ENCODE measurements at places on chromosomes 7 and 10.

DNA sequence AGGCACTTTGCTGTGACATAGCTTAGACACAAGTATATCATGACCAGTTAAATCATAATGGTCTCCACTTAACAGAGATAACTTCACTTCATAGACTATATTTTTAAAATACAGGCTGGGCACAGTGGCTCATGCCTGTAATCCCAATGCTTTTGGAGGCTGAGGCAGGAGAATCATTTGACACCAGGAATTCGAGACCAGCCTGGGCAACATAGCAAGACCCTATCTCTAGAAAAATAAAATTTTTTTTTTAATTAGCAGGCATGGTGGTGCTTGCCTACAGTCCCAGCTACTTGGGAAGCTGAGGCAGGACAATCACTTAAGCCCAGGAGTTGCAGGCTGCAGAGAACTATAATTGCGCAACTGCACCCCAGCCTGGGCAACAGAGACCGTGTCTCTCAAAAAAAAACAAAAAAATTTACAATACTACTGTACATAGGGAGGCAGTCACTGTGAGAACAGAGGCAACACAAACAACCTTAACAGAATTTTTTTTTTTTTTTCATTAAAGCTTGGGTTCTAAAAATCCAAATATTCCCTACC, 105.1 kb downstream of the USP6NL start:
- no peak for DNase-seq

DNA sequence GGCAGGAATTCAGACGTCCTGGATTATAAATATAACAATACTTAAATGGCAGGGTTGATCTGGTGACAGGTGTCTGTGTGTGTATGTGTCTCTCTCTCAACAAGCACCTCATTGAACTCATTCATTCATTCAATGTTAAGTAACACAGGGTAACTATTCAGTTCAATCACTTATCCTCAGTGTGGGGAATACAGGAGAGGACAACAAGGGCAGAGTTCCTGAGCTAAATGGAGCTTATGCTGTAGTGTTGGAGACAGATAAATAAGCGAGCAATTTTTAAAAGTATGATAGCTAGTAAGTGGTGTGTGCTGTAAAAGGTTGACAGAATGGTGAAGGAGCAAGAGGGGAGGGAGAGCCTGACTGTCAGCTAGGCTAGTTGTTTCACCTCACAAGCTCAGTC, 178.4 kb downstream of the DGKI start:
- no peak for DNase-seq

- no peak for DNase-seq
These were observed 20.4 kb downstream of the INTS1 start for GRCh38 chr7:1483536-1484505.

- DNase-seq = no peak
These were observed 191.8 kb downstream of the CACNB2 start for GRCh38 chr10:18332048-18332447.

DNA sequence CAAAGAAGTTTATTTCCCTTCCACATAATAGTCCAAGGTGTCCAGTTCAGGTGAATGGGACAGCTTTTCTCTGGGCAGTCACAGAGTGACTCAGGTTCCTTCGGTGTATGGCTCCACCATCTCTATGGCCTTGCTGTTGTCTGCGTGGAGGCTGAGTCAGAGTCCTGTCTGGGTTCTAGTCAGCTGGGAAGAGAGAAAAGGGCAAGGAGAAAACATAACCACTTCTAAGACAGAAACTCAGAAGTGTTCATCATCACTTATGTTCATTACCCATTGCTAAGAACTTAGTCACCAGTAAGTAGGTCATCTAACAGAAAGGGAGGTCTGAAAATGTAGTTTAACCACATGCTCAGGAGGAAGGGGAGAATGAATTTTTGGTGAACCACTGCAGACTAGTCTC, 32.4 kb upstream of the CCDC7 start:
- DNase-seq = no peak

Data from SHP77 treated with DMSO at 0.1 percent for 48 hours (cell line).